ENCODE measurements at places on chromosomes 12 and 14.
A peak's percentile ranks its signal among the peaks of the same experiment; 100 is the strongest.

- no peak for DNase-seq
Measured at GRCh38 chr14:91298576-91298975, 54.1 kb upstream of the GPR68 start.

GRCh38 chr14:68948686-68949600 lies 30.2 kb downstream of the ACTN1 start:
- DNase-seq: no peak

DNA sequence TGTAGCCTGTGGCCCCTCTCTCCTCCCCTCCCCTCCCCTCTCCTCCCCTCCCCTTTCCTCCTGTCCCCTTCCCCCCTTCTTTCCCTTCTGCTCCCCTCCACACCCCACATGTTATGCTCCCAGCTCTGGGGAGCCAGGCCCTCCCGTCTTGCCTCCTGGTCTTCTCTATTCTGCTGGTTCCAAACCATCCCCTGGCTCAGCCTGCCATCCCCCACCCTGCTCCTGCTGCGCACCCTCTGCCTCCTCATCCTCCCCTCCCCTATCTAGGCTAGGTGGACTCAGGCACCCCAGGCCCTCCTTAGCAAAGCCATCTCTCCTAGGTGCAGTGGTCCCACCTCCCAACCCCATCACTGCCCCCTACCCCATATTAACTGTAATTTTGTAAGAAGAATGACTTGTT lies 99.5 kb downstream of the CALM1 start:
- no peak for DNase-seq

GRCh38 chr14:52015411-52016030 lies 26.2 kb downstream of the RTRAF start:
- DNase-seq: peak; percentile 46

DNA sequence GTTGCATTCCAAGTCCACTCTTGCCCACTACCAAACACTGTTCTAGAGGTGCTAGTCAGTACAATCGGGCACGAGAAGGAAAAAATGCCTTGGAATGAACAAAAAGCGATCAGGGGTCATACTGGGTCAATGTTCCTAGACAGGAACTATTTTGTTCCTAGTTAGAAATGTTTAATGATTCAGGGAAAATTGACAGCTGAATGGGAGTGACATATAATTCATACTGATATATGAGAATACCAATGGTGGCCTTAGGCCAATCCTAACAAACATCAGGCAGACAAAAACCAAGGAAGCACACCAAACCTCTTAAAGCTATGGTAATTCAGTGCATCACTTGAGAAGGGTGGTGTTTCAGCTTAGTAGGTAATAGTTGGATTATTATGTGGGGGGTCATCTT lies 51.1 kb downstream of the ANAPC7 start:
- DNase-seq: no peak

DNA sequence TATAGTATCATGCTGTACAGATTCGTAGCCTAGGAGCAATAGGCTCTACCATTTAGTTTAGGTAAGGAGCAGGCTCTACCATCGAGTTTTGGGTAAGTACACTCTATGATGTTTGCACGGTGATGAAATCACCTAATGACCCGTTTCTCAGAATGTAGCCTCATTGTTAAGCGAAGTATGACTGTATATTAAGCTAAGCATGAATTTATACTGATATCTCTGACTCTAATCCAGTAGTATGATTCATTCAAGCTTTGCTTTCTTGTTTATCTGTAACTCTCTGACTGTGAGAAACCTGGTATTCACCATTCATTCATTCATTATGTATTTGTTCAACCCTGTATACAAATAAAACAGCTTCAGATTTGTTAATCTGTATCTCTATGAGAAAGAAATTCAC lies 283.9 kb upstream of the PRICKLE1 start:
- DNase-seq: peak; percentile 10

DNA sequence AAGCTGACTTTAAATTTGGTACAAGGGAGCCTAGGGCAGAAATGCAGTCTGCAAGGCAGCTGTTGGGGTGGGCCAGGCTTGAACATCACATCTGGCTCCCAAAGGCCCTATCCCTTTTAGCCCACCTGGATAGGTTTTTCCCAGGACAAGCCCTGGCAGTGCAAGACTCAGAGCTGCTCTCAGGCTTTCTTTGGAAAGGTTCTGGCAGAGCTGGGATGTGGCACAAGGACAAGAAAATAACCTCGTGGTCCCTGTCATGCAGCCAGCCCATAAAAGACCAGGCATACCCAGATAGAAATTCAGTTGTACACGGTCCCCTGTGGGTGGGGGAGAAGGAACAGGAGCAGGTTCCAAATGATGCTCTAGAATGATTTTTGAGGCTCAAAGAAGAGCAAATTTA lies 206.9 kb downstream of the TTC7B start:
- DNase-seq: no peak

- DNase-seq: no peak
Measured at GRCh38 chr14:80049055-80049454, 162.2 kb downstream of the DIO2 start.

DNA sequence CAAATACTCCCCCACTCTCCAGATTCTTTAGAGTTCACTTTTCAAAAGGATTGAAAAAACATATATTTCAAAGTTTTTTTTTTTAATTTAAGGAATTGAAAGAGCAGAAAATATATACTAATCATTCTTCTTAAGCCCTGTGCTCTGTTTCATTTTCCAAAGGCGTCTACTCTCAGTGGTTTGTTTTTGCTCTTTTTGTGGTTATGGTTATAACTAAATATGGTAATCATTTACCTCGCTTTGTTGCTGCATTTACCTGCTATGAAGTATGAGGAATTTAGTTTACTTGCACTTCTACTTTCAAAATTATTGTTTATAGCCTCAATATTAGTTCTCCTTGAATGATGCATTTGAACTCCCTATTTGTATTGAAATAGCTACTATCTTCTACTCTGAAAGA lies 55.9 kb upstream of the LRRK2 start:
- DNase-seq: no peak

GRCh38 chr14:59377491-59377890 lies 87.7 kb downstream of the GPR135 start:
- no peak for DNase-seq

DNA sequence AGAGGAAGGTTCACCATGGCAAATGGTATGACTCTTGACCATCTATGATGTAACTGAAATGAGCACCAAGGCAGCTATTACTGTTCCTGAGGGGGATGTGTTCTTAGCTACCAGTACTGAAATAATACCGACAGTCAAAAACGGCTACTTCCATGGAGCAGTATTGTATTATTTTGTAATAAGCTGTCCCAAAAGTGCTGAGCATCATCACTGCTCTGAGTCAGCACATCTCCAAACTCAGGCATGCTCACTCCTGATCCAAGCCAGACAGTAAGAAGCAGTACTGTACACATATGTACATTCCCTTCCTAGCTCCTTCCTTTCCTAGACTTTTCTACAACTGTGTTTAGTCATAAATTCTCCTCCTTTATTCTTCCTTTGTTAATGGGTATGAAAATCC lies 8.6 kb downstream of the VTI1B start:
- peak; percentile 44 for DNase-seq

DNA sequence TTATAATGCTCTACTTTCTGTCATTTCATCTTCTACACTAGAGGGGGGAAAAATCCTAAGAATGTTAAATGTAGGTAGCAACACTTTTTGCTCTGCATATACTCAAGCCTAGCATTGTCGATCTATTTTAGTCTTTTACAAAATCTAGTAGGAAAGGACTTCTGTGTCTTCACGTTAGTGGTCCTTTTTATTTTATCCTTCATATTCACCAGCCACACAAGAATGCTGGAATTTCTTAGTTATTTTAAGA lies 253.0 kb upstream of the FLRT2 start:
- no peak for DNase-seq

- no peak for DNase-seq
Measured at GRCh38 chr12:87836190-87836589, 193.0 kb downstream of the C12orf50 start.

DNA sequence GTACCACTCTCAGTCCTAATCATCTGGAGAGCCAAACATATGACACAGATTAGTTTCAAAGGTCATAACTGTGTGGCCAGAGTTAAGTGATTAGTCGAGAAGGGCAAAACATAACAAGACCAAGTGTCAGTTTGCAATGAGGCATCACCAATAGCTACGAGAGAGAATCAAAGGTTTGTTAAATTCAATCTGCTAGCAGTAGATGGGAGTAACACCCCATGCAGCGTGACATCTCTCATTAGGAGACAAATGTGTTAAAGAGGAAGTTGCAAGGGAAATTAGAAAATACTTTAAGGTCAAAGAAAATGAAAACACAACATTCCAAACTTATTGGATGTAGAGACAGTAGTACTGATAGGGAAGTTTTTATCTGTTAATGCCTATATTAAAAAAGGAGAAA lies 135.7 kb upstream of the SYT10 start:
- no peak for DNase-seq

DNA sequence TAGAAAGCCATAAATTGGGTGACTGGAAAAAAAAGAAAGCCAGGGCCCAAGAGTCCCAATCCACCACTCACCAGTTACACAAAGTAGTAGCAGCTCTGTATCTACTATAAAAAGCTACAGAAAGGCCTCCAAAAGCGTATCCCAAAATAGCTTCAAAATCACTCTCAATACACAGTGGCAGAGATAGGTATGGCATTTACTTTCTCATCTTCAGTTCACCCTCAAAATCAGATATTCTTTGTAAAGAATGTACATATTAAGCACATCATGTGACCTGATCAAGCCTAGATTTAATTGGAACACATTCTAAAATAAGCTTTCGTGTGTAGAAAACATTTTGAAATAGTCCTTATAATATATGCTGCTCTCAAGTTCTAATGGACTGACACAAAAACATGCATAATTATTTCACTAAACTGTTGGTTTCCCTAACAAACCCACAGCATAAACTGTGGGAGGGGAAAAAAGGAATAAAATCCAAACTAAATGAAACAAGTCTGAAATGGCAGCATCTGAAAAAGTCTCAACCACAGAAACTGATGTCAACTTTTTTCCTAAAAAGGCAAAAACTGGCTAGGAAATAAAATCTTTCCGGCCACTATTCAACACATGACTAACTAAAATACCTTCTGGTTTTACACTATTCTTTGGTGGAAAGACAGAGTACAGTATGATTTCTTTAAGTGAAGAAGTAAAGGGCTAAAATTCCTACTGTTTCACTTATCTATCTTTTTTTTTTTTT lies 25.9 kb downstream of the UBE2N start:
- DNase-seq: peak; percentile 59

GRCh38 chr14:37594971-37595808 lies at the start of the genes FOXA1 and TTC6:
Gene FOXA1, minus strand, starts transcription at chr14:37595249. Its CDS starts 277 bp downstream, at chr14:37594972.
Gene TTC6, plus strand, starts transcription at chr14:37595629. Its CDS starts 26,436 bp downstream, at chr14:37622065.
- no peak for DNase-seq

GRCh38 chr14:88003425-88003824 lies 1.5 kb upstream of the GPR65 start:
- no peak for DNase-seq

GRCh38 chr14:61603736-61604135 lies 91.6 kb upstream of the HIF1A start:
- no peak for DNase-seq

DNA sequence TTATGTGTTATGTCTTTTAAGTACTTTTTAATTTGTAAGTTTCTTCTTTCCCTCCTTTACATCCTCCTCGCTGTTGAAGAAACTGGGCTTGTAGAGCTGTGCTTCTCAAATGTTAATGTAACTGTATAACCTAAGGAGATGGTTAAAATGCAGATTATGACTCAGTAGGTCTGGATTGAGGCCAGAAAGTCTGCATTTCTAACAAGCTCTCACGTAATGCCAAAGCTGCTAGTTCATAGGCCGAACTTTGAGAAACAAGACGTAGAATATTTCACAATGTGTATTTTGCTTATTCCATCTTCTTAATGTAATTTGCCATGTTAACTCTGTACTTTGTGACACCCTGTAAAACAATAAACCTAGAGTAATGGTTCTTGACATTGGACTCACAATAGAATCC lies 193.3 kb upstream of the SYT1 start:
- DNase-seq: peak; percentile 39

GRCh38 chr14:99141236-99141635 lies 130.8 kb downstream of the BCL11B start:
- DNase-seq: no peak

GRCh38 chr12:32437095-32437515 lies 37.7 kb downstream of the FGD4 start:
- peak; percentile 94 for DNase-seq

GRCh38 chr12:47586952-47587669 lies 118.7 kb downstream of the RPAP3 start:
- DNase-seq: no peak

GRCh38 chr14:96214793-96215192 lies 10.2 kb downstream of the BDKRB2 start:
- DNase-seq: no peak

- DNase-seq: no peak
Measured at GRCh38 chr14:33906968-33907367, 43.9 kb downstream of the EGLN3 start.

DNA sequence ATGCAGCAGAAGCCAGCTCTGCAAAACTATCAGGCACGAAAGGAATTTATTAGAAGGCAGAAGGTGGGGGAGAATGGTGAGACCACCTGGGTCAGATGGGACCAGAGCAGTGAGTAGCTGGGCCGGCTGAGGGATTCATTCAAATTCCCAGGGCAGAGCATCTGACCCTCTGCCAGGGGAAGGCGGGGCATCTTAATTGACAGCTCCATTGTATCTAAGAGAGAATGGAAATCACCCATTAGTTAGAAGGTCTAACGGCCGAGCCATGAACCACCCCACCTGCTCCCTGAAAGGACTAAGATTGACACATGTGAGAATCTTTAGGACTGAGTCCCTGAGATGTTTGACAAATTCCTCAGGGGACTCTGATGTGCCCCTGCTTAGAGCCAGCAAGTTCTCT lies 83.7 kb downstream of the PHETA1 start:
- no peak for DNase-seq

GRCh38 chr12:121765573-121765972 lies 27.9 kb downstream of the RHOF start:
- DNase-seq: peak; percentile 89

- no peak for DNase-seq
Measured at GRCh38 chr12:130639476-130640424, 76.3 kb downstream of the RIMBP2 start.

DNA sequence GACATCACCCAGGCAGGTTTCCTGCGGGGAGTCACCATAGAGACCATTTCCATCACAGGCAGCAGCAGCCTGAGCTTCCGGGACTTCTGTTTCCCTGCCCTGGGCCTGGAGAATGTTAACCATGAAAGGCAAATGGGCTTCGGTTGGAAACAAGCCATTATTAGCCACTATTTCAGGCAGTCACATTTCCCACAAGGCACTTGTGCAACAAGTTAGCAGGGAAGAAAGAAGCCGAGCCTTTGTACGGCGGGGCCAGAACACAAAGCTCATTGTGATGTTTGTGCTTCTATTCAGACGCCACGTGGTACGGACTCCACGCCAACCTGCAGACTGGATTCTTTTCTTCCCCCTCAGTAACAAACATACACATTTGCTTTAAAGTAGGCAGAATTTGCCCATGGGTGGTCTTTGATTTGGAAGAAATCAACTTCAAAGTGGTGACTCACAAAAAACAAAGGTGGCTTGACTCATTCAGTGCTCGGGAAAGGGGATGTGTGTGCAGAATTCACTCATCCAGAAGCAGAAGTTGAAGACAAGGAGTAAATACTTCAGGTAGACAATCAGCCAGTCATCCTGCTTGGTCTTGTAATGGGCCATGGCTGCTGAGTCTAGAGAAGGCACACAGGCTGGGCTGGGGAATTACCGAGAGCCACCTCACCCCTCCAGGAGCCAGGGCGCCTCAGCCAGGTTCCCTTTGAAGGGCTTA lies 154.2 kb upstream of the PRMT8 start:
- DNase-seq: no peak

GRCh38 chr12:100895192-100895591 lies 100.6 kb downstream of the ANO4 start:
- no peak for DNase-seq
